ENCODE measurements at places on chromosomes 1 and 21.
A peak's percentile ranks its signal among the peaks of the same experiment; 100 is the strongest.

GRCh38 chr1:1213345-1214265 is at the start of gene TNFRSF4:
TSS of gene TNFRSF4 (minus strand) at chr1:1214153. CDS start at chr1:1214127, 26 bp downstream.
- no peak for DNase-seq

GRCh38 chr1:3465091-3465934 is 10.8 kb downstream of the ARHGEF16 start:
- no peak for DNase-seq

- no peak for DNase-seq
Observed at GRCh38 chr1:3535732-3536131, 75.6 kb downstream of the MEGF6 start.

- DNase-seq: no peak
Observed at GRCh38 chr1:214416417-214416816, 135.0 kb downstream of the PTPN14 start.

GRCh38 chr1:168312718-168313604 is 32.3 kb downstream of the TBX19 start:
- no peak for DNase-seq

DNA sequence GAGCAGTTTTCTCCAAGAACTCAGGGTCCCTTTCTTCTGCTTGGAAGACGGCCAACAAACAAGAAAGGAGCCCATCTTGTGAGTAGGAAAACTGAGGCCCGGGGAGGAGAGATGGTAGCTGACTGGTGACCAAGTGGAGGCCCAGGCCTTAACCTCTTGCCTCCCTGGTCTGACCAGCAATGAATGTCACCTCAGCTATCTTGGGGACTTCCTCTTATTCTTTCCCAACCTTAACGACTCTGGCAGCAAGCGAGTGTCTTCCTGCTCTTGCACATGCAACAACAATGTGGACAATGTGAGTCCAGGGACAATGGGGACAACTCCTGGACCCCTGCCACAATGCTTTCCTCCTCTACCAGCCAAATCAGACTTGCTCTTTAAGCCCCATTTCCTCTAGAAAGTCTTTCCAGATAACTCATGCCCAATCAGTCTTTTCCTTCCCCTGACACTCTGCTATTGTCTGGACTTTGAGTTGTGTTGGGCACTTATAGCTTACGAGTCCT is 12.6 kb downstream of the HSPG2 start:
- no peak for DNase-seq

- DNase-seq: no peak
Observed at GRCh38 chr1:2192031-2192995, 2.3 kb downstream of the FAAP20 start.

DNA sequence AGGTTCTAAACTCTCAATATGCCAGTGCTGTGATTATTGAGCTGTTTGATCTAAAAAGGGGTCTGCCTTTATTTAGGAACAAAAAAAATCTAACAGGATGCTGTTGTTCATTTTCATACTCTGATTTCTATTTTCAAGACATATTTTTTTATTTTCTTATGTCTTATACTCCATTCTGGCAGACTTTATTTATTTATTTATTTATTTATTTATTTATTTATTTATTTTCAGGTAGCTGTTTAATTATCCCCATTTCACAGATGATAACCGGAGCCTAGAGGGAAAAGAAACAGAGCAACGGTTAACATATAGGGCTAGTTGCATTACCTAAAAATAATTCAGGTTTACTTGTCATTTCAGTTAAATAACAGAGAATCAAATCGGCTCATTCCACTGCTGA is 174.4 kb downstream of the CENPF start:
- no peak for DNase-seq

- DNase-seq: no peak
Observed at GRCh38 chr21:25708467-25709065, 26.1 kb downstream of the ATP5PF start.

- DNase-seq: no peak
Observed at GRCh38 chr1:40096646-40096976, 441 bp downstream of the PPT1 start.

GRCh38 chr1:175410560-175410959 is 218.0 kb upstream of the KIAA0040 start:
- no peak for DNase-seq

DNA sequence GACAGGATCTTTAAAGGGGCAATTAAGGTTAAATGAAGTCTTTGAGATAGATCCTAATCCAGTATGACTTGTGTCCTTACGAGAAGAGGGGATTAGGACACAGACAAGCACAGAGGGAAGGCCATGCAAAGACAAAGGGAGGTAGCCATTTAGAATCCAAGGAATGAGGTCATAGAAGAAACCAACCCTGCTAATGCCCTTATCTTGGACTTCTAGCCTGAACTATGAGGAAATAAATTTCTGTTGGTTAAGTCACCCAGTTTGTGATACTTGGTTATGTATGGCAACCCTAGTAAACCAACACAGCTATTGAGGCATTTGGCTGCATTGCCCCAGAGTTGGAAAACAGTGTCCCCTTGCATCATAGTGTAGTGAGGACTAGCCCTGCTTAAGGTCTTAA is 121.3 kb downstream of the MAST2 start:
- no peak for DNase-seq

- DNase-seq: no peak
Observed at GRCh38 chr1:83900524-83900923, 98.4 kb downstream of the TTLL7 start.

GRCh38 chr1:5814046-5814619 is 178.1 kb downstream of the NPHP4 start:
- DNase-seq: no peak

DNA sequence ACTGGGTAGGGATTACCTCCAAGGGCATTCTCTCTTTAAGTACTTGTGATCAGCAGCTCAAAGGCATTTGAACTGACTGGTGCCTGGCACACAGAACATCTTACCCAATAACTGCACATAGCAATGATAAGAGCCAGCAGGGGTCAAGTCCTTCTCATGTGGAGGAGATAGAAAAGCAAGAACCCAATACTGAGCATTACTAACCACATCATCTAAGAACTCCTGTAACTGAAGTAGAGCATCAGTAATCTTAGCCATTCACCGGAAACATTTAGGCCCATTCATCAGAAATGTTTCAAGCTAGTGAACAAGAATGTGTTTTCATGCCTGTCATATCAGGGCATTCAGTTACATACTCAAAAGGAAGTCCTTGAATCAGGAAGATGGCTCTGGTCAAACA is 33.6 kb upstream of the THEM4 start:
- DNase-seq: no peak

DNA sequence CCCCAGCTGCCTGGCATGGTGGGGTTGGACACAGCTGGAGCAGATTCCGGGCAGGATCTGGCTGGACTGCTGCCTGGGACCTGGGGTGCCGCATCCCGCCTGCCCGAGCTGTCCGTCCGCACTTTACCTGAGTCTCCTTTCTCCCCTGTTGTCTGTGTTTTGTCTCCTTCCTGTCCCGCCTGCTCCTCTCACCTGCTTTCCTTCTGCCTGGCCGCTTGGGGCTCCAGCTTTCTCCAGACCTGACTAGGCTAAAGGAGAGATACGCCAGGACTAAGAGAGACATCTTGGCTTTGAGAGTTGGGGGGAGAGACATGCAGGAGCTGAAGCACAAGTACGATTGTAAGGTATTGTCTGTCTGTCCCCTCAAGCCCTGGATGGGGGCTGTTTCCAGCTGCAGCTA is 73.3 kb downstream of the ARHGEF10L start:
- no peak for DNase-seq

GRCh38 chr1:94727846-94728715 is 92.1 kb upstream of the SLC44A3 start:
- DNase-seq: no peak

GRCh38 chr1:42961312-42962091 is 2.8 kb upstream of the SLC2A1 start:
- no peak for DNase-seq

DNA sequence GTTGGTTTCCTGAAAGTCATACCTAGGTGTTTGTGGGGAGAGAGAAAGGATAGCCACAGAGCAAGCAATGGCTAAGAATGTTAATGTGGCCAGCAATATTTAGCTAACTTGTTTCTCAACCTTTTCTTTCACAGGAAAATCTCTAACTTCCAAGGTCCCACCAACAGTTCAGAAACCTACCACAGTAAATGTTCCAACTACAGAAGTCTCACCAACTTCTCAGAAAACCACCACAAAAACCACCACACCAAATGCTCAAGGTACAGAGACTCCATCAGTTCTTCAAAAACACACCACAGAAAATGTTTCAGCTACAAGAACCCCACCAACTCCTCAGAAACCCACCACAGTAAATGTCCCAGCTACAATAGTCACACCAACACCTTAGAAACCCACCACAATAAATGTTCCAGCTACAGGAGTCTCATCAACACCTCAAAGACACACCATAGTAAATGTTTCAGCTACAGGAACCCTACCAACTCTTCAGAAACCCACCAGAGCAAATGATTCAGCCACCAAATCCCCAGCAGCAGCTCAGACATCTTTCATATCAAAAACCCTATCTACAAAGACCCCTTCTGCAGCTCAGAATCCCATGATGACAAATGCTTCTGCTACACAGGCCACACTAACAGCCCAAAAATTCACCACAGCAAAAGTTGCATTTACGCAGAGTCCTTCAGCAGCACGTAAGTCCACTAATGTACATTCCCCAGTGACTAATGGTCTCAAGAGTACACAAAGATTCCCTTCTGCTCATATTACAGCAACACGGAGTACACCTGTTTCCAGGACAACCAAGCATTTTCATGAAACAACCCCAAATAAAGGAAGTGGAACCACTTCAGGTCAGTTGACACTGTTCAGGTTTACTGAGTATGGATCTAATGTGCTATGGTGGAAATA is 15.3 kb downstream of the CD55 start:
- DNase-seq: no peak

DNA sequence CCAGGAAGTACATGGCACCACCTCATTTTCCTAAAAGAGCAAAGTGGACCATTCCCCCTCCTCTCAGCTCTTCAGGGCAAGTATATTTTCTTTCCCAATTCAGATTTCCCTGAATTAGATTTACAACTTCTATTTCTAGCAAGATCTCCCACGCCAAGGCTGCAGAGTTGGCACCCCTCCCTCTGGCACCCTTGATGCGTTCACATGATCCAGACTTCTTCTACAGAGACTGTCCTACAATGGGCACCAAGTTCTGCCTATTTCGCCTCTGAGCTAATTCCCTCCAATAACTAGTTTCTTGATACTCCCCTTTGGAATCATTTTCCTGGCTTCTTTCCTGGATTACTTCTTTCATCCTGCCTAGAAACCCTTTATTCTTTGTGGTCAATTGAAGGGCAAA is 122.0 kb downstream of the CDC7 start:
- DNase-seq: no peak

DNA sequence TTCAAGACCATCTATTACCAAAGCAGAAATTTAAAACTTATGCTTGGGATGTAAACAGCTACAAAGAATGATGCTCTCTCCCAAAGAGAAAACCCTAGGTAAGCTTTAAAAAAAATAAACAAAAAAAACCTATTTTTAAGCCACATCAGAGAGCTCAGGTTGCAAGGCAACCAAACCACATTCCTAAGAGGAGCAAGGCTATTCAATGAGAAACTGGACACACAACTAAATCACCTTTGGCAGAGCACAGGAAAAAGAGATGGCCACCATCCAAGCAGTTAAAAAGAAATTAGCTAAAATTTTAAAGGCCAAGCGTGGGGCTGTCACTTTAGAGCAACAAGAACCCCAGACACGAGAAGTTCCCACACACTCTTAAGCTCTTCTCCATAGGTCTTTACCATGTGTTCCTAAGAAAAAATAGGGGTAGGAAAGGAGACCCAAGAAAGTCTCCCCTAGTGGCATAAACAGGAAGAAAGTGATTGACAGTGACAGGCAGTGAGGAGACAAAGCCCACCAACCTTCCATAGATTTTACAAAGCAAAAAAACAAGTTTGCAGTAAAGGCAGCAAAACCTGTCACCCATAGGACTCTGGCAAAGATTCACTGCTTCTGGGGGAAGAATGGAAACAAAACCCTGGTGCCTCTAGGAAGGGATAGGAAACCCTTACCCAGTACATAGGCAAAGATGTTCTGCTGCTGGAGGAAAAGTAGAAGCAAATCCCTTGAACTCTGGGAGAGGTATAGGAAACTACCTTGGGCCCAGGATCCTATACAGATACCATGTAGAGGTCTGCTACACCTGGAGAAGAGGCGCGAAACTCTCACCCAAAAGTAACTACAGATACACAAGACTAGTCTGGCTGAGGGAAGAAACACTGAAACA is 68.5 kb downstream of the FOXJ3 start:
- DNase-seq: no peak

- no peak for DNase-seq
Observed at GRCh38 chr1:220962031-220962751, 82.9 kb downstream of the HLX start.

GRCh38 chr1:114234408-114235124 is 80.9 kb upstream of the SYT6 start:
- DNase-seq: no peak

DNA sequence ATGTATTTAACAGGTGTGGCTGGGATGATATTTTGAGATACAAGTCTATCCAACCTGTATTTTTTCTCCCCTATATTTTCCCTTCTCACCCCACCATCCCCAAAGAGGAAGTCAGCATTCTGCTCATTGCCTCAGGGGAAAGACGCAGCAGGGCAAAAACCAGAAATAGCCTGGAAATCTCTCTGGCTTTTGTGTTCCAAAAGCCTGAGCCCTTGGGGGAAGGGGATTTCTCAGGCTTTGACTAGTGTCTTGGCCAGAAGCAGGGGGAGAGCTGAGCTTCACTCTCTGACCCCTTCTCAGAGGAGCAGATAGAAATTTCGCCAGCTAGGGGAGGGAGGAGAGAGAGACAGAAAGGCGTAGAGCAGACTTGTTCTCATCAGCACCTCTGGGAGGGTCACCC is 244.7 kb downstream of the RRAGC start:
- DNase-seq: no peak

DNA sequence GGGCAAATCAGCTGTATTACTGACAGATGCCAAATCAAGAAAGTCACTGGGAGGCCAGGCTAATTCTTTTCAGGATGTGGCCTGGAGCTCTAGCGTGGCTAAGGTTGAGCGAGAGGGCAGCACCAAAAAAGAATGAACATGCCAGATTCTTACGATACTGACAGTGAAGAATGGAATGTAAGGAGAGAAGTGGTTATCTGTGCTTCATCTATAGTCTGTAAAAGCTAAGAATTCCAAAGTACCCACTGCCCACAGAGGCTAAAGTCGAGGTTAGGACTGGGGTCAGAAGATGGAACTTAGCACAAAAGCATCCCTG is 32.7 kb downstream of the TFAP2E start:
- no peak for DNase-seq

GRCh38 chr1:162111572-162111971 is 42.1 kb downstream of the NOS1AP start:
- DNase-seq: no peak

GRCh38 chr1:202852163-202852904 is 36.6 kb downstream of the RABIF start:
- no peak for DNase-seq

GRCh38 chr1:53344921-53345838 is 17.3 kb upstream of the LRP8 start:
- peak; percentile 41 for DNase-seq

GRCh38 chr21:18252680-18253079 is 8.0 kb downstream of the CHODL start:
- no peak for DNase-seq

DNA sequence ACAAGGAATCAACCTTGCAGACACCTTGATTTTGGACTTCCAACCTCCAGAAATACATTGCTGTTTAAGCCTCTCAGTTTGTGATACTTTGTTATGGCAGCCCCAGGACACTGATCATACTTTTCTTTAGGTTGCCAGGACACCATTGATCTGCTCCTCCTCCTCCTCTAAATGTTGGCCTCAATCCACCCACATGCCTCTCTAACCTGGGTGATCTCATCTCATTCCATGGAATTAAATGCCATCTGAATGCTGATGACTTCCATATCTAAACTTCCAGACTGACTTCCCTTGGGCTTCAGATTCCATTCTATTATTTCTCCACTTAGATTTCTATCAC is 7.4 kb upstream of the PPP1R15B start:
- DNase-seq: no peak
